ENCODE measurements at places on chromosomes 13 and 19.

GRCh38 chr19:29269641-29270040 lies 56.7 kb upstream of the UQCRFS1 start:
- DNase-seq: no peak

DNA sequence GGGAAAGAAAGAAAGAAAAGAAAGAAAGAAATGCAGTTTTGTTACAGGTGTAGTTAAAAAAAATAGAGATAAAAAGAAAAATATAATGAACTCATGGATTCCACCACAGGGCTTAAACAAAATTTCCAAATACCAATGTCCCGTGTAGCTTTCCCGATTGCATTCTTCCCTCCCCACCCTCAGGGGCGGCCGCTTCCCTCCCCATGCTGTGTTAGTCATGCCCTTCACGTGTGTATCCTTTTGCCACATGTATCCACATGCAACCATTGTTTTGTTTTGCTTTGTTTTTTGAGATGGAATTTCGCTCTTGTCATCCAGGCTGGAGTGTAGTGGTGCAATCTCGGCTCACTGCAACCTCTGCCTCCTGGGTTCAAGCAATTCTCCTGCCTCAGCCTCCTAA lies 3.6 kb upstream of the KMT5C start:
- no peak for DNase-seq

DNA sequence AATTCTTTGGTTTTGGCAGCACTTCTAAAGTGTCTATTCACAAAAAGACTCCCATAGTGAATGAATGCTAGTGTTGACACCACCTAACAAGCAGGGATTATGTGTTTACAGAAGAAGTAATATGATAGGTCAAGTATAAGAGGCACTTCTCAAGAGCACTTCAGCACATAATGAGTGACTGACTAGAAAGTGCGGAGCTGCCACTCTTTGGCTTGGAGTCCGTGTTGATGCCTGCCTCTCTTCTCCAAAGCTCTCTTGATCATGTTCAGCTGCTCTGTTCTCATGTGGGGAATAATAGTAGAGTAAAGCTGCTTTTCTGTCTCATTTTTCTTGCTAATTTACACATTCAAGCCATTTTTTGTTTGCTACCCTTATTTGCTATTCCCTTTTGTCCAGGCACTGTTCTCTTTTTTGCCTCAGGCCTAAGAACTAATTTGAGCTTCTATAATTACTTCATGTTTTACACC lies 22.7 kb upstream of the MAB21L1 start:
- no peak for DNase-seq

- DNase-seq: no peak
Measured at GRCh38 chr13:28584873-28585381, 74.0 kb upstream of the POMP start.

- no peak for DNase-seq
Measured at GRCh38 chr13:39909634-39910033, 254.2 kb downstream of the COG6 start.

GRCh38 chr13:110301083-110301482 lies 5.9 kb downstream of the COL4A1 start:
- DNase-seq: no peak

- DNase-seq: peak; percentile 66
Measured at GRCh38 chr19:48713041-48713863, 6.3 kb downstream of the MAMSTR start.

DNA sequence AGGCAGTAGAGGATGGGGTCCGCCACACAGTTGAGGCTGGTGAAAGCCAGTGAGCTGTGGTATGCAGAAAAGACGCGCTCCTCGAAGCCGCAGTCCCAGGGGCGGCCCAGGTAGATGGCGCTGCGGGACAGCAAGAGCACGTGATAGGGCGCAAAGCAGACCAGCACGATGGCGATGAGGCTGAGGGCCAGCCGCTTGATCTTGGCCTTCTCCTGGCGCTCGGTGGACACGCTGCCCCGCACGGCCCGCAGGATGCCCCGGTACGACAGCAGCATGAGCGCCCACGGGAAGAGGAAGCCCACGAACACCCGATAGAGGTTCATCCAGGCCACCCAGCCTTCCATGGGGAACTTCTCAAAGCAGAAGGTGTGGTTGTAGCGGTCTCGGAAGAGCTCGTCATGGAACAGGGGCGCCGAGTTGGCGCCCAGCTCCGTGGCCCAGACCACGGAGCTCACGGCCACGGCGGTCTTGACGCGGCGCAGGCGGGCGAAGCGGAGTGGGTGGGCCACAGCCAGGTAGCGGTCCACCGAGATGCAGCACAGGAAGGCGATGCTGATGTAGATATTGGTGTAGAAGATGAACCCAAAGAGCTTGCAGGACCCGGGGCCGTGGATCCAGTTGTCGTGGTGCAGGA lies 6.5 kb upstream of the OPA3 start:
- DNase-seq: peak; percentile 89

GRCh38 chr19:12112701-12113100 lies 27.4 kb downstream of the ZNF20 start:
- no peak for DNase-seq

DNA sequence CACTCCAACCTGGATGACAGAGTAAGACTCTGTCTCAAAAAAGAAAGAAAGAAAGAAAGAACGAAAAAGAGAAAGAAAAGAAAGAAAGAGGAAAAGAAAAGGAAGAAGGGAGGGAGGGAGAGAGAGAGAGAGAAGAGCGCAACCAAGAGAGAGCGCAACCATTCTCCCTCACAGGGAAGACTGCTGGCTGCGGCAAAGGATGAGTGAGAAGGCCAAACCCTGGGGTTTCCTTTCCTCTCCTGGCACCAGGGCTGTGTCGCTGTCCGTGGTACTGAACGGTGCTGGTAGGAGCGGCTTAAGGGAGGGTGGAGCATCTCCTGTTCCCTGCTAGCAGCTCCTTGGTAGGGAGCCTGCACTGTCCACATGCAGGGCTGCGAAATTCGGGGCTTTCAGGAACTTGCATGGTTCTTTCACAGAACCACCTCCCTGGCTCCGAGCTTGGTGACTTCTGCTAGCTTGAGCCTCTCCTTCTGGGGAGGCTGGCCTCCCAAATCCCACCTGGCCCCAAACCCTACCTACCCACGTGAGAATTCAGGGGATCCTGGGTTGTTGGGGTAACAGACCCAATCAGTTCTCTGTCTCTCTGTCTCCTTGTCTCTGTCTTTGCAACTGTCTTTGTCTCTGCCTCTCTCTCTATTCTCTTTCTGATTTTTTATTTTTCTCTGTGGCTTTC lies 51.1 kb upstream of the ZNRF4 start:
- DNase-seq: peak; percentile 49

DNA sequence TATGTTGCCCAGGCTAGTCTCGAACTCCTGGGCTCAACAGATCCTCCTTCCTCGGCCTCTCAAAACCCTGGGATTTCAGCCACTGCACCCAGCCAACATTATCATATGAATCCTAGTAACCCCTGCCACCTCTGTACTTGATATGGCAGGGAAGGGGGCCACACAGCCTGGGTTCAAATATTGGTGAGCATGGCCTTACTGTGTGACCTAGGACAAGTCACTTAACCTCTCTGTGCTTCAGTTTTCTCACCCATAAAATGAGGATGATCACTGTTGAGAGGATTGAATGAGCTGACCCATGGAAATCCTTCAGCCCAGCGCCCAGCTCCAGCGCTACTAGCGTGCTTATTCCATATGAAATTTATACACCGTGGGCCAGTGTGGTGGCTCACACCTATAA lies 3.6 kb upstream of the COMP start:
- no peak for DNase-seq

GRCh38 chr19:49338023-49338677 lies 2.9 kb downstream of the CD37 start:
- DNase-seq: no peak

GRCh38 chr19:22914646-22915045 lies 82.6 kb downstream of the ZNF723 start:
- no peak for DNase-seq

DNA sequence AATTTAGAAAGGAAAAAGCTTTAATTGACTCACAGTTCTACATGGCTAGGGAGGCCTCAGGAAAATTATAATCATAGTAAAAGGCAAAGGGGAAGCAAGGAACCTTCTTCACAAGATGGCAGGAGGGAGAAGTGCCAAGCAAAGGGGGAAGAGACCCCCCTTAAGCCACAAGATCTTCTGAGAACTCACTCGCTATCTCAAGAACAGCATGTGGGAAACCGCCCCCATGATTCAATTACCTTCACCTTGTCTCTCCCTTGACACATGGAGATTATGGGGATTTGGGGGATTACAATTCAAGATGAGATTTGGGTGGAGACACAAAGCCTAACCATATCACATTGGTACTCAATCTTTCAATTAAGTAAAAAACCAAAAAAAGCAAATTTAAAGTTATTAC lies 1778.7 kb upstream of the MIR17HG start:
- peak; percentile 2 for DNase-seq

DNA sequence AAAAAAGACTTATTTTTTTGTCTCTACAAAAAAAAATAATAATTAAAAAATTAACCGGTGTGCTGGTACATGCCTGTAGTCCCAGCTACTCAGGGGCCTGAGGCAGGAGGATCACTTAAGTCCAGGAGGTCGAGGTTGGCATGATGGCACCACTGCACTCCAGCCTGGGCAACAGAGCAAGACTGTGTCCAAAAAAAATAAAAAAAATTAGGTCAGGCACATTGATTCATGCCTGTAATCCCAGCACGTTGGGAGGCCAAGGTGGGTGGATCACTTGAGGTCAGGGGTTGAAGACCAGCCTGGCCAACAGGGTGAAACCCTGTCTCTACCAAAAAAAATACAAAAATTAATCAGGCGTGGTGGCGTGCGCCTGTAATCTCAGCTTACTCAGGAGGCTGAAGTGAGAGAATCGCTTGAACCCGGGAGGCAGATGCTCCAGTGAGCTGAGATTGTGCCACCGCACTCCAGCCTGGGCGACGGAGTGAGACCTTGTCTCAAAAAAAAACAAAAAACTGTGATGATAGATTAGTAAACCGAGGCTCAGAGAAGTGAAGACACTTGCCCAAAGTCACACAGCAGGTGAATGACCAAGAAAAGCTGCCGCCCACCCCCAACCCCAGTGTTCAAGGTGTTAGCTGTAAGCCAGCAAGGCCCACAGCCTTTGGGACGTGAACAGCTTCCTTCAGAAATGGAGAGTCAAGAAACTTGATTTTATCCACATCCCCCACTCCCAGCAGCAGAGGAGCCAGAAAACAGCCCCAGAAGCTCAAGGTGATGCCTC lies 9.4 kb downstream of the RNU6-9 start:
- DNase-seq: no peak

GRCh38 chr13:106415971-106416370 lies 119.5 kb downstream of the EFNB2 start:
- DNase-seq: no peak

DNA sequence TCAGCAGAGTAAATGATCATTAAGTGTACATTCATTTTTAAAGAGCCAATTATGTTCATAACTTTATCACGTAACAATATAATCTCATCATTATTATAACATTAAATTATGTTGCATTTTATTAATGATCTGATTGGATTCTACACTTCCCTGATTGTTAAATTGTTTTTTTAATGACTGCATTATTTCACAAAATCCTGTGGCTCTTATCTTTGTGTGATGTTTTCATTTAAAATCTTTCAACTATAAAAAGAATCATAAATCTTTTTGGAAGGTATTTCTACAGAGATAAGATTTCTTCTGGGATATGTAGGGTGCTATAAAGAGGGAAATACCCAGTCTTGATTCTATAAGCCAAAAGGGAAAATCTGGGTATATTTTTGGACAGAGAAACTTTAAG lies 101.7 kb downstream of the ZIC5 start:
- no peak for DNase-seq

DNA sequence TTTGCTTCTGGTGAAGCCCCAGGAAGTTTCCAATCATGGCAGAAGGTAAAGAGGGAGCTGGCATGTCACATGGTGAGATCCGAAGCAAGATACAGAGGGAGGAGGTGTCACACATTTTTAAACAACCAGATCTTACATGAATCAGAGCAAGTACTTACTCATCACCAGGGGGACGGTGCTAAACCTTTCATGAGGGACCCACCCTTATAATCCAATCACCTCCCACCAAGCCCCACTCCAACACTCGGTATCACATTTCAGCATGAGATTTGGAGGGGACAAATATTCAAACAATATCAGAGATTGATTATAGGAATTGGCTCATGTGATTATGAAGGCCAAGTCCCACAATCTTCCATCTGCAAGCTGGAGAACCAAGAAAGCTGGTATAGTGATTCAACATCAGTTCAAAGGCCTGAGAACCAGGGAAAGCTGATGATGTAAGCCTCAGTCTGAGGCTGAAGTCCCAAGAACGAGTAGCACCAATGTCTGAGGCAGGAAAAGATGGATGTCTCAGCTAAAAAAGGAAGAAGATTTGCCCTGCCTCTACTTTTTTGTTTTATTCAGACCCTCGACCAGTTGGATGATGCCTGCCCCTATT lies 58.6 kb upstream of the WDFY2 start:
- no peak for DNase-seq

GRCh38 chr13:76512721-76513145 lies 373.5 kb downstream of the KCTD12 start:
- DNase-seq: no peak

DNA sequence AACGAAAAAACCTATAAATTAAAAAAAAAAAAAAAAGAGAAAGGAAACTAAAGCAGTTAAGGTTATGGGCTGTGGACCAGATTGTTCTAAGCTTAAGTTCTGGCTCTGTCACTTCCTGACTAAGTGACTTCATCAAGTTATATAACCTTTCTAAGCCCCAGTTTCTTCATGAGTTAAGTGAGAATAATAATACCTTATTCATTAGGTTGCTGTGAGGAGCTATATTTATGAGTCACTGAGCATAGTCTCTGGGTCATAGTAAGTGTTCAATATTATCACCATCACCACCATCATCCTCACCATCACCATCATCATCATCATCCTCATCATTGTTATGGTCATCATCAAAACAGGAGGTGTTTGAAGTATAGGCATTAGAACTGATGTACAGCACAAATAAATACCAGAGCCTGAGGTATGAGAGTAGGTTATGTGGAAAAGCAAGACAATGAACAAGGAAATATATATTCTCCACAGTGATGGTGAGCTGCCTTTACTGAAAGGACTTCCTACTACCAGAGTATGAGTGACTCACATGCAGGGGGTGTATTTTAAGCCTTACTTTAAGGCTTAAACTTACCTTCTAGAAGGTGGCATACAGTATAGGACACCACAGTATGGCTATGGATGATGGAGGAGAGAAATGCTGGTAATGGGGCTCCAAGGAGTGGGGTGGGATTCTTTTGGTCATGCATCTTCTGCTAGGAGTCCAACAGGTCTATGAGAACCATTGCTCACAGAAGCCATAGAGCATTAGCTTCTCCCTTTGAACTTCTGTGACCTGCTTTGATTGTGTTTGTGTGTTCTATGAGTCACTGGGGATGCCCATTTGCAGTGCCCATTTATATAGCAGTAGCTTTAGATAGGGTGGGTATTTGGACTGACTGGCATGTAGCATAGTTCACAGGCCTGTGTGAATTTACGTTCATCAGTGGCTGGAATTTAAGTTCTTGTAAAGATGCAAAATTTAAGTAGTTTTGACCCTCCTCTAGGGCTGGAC lies 104.4 kb downstream of the KLF5 start:
- no peak for DNase-seq

GRCh38 chr19:19004144-19004543 lies 29.2 kb downstream of the SUGP2 start:
- DNase-seq: no peak

All from D341Med (cell line).